ENCODE measurements at places on chromosomes 3 and 15. TPM values are rescaled to one million over a fixed set of nuclear protein-coding genes. Genes with fewer than 3 reads are reported as not detected.

Gene EMC7
- 57.1 TPM for total RNA-seq

Gene CHST13
- not detected for total RNA-seq

Gene KBTBD12
- total RNA-seq = under 0.01 TPM

Gene NR2E3
- not detected for total RNA-seq

Gene MNS1
- 2.7 TPM for total RNA-seq

Gene GATM
- total RNA-seq = 0.76 TPM

Gene SNX4
- total RNA-seq = 30.2 TPM

Gene RHCG
- total RNA-seq = not detected

All from articular chondrocyte of knee joint (primary cell).